ENCODE measurements at places on chromosomes 11 and 22. TPM values are rescaled to one million over a fixed set of nuclear protein-coding genes. Genes with fewer than 3 reads are reported as not detected.
A peak's percentile ranks its signal among the peaks of the same experiment; 100 is the strongest.

The OR52K2 gene
- total RNA-seq, result not detected

GRCh38 chr22:46739094-46739870 lies 1.2 kb upstream of the CERK start:
- DNase-seq, result peak; percentile 82

- DNase-seq, result no peak
Observed at GRCh38 chr11:101996111-101996510, 51.1 kb upstream of the CFAP300 start.

DNA sequence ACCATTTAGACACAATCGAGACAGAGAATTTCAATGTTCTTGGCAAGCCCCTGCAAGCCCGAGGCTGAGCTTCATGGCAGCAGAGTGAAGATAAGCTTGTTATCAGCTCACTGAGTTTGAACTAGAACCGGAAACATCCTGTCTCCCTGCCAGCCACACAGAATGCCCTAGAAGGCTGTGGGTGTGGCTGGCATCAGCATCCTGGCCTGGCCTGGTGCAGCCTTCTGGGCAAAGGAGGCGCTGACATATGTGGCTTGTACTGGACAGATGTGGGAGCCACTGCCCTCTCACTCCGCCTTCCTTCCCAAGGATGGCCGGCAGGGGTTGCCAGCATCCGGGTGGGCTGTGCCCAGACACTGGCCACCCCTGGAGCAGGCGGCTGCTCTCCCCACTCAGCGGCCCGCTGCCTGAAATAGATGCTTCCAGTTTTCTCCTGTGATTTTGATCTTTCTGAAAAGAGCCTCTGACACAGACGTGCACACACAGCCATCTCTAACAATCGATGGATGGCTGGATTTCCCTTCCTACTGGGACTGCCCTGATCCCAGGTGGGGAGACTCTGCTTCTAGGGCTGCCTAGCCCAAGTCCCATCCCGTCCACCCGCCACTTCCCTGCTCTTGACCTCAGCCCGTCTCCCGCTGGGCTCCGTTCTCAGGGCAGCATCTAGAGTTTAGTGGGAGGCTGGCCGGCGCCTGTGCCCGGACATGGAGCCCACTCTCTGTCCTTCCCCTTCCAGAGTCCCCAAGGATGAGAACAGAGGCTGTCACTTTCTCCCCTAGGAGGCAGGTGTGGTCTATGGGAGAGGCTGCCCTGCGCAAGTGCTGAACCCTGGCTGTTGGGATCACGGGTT lies 149.7 kb downstream of the CTTN start:
- DNase-seq, result no peak

The LBHD1 gene
- 24.3 TPM for total RNA-seq

The RAB6A gene
- 66.3 TPM for total RNA-seq

The CAT gene
- 23.6 TPM for total RNA-seq

The SPA17 gene
- 2.6 TPM for total RNA-seq

DNA sequence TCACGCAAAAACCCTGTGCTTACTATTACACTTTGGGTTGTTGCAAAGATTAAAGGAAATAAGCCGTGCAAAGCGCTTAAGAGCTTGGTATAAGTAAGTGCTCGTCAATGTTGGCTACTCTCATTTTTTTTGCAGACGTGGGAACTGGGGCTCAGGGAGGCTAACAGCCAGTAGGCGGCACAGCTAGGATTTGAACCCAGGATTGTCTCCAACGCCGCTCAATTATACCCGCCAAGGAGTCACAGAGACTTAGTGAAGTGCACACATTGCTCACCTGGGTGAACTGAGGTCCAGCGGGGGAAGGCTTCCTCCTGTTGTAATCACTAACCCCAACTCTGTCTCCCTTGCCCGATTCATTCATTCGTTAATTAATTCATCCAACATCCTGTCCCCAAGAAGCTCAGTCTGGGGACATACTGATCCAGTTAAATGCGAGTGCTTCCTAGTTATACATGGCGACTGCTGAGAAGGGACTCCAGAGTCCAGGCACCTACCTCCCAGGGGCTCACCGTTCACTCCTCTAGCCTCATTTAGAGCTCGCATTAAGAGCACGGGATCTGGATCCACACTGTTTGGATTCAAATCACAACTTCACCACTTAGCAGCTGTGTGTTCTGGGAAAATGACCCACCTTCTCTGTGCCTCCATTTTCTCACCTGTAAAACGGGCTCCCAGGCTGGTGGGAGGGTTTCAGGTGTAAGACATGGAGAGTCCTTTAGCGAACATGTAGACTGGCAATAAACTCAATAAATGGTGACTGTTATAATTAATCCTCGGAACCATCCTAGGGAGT lies 838 bp upstream of the MTFP1 start:
- peak; percentile 28 for DNase-seq

DNA sequence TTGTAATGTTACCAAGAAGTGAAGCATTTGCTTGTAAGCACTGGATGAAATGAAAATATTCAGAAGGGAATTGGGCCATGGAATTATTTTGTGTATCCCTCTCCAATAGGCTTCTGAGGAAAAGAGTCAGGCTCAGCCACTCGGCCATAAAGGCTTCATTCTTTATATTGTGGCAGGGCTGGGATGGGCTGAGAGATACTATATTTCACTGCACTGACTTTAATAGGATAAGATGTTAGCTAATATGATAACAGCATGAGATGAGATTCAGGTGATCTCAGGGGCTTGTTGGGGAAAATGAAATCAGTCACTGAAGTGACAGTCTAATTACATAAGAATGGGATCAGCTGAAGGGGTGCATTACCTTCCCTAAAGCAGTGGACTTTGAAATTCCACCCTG lies 7.3 kb upstream of the TRIM44 start:
- DNase-seq, result no peak

DNA sequence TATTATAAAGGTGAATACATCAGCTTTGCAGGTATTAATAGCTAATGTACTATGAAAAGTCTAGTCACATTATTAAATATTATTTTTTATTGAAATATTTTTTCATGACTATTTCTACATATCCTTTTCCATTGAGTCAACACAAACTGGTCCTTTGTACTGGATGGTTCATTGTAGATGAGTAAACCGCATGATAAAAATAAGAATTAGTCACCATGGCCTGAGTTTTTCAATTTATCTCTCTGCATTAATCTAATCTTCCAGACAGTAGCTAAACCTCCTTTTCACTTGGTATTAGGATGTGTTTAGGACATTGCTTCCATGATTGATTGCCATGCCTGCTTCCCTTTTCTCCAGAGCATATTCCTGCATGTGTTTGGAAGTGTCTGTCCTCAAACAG lies 439.4 kb upstream of the ARHGAP42 start:
- DNase-seq, result no peak

- DNase-seq, result no peak
Observed at GRCh38 chr11:123260511-123261211, 65.6 kb upstream of the CLMP start.

- no peak for DNase-seq
Observed at GRCh38 chr11:108817976-108818375, 153.1 kb downstream of the DDX10 start.

DNA sequence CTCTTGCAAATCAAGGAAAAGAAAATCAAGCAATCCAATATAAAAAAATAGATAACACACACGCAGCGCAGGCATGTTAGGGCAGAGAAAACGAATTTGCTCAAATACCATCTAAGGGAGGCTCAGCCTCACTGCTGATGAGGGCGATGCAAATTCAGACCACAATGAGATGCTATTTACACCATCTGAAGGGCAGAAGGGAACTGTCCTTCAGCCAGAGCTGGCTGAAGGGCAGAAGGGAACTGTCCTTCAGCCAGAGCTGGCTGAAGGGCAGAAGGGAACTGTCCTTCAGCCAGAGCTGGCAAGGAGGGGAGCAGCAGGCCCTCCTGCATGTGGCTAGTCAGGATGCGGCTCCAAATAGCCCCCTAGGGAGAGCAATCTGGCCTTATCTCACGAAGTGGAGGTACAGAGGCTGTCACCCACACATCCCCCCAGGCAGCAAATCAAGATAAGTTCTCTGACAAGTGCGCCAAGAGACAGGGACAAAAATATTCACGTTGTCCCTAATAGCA lies 7.6 kb upstream of the SLC39A13 start:
- no peak for DNase-seq

DNA sequence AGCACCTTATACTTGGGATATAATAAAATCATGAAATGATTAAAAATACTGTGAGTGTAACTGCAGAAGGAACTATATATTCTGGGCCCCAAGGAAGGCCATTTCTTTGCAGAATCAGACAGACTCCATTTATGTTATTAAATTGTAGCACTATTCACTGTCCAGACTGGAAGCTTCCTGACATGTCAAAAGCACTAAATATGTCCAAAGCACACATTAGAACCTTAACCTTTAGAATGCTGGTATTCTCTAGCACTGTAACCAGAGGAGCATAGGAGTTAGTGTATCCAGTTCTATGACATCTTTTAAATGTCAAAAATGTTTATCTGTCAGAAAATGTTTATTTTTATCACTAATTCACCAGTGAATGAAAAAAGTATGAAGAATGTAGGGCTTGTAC lies 246.9 kb downstream of the CADM1 start:
- no peak for DNase-seq

DNA sequence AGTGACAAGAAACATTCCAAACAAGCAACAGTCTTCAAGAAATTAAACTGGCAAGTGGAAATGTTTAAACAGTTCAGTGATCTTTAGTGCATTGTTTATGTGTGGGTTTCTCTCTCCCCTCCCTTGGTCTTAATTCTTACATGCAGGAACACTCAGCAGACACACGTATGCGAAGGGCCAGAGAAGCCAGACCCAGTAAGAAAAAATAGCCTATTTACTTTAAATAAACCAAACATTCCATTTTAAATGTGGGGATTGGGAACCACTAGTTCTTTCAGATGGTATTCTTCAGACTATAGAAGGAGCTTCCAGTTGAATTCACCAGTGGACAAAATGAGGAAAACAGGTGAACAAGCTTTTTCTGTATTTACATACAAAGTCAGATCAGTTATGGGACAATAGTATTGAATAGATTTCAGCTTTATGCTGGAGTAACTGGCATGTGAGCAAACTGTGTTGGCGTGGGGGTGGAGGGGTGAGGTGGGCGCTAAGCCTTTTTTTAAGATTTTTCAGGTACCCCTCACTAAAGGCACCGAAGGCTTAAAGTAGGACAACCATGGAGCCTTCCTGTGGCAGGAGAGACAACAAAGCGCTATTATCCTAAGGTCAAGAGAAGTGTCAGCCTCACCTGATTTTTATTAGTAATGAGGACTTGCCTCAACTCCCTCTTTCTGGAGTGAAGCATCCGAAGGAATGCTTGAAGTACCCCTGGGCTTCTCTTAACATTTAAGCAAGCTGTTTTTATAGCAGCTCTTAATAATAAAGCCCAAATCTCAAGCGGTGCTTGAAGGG lies 6.0 kb downstream of the MALAT1 start:
- DNase-seq, result no peak

DNA sequence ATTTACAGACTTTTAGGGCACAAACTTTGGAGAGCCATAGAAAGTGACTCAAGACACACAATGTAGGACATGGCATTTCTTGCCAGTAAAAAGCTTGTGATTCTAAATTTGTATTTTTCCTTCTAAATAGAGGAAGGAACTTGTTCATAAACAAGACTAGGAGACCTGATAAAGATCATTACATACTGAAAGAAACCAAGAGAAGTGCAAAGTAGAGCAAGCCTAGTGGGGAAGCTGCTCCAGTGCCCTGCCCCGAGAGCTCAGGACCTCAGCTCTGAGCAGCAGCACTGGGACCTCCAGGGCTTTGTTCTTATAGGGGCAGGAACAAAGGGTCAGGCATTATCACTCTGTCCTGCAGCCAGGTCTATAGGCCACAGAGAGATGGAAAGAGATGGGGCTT lies 7.2 kb downstream of the IRAG1 start:
- DNase-seq, result no peak

The KCNJ1 gene
- total RNA-seq, result not detected

- no peak for DNase-seq
Observed at GRCh38 chr11:109439684-109440083, 17.7 kb downstream of the C11orf87 start.

The SNX32 gene
- 3.8 TPM for total RNA-seq
